Pancreas (tissue), 10 donors: ENCODE measurements at places on chromosomes 13 and 19. TPM values are rescaled to one million over a fixed set of nuclear protein-coding genes. Genes with fewer than 3 reads are reported as not detected.
A peak's percentile ranks its signal among the peaks of the same experiment; 100 is the strongest.

DNA sequence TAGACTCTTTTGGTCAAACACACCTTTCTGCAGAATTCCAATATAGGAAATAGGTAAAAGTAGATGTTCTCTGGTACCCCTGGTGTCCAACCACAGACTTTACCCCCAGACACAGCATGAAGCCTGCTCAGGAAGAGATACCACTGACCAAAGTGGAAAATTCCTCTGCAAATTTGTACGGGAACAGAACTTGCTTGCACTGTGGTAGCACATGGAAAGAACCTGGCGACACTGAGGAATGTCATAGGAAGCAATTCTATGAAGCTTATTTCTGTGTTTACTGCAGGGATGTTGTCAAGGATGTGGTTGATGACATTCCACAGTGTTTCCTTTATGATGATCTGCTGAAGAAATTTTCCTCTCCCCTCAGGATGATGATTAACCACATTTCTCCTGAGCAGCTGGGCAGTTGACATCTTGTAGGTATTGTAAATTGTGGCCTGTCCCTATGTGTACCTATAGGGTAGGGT lies 48.9 kb upstream of the TNFSF11 start:
- H3K27me3 ChIP-seq, result no peaks in the 10 kb centered on the region
- DNase-seq, result no peak
- peak overlapping the region; percentile 65 for H3K27ac ChIP-seq
- no peaks in the 10 kb centered on the region for H3K4me1 ChIP-seq

- no peaks in the 10 kb centered on the region for H3K4me1 ChIP-seq
- no peaks in the 10 kb centered on the region for H3K27me3 ChIP-seq
- peak; percentile 83 for DNase-seq
- H3K36me3 ChIP-seq, result no peaks in the 10 kb centered on the region
- H3K27ac ChIP-seq, result no peak within 1 kb of the TSS
Observed at GRCh38 chr19:48933382-48933932, at the start of gene DHDH. Gene DHDH, plus strand, starts transcription at chr19:48933699. Its CDS starts 23 bp downstream, at chr19:48933722.

POLD1 gene
- 13.7 TPM for total RNA-seq

MAP3K10 gene
- total RNA-seq, result 7.7 TPM

CPT1C gene
- 3.8 TPM for total RNA-seq
